ENCODE measurements at places on chromosomes 6 and 20.

DNA sequence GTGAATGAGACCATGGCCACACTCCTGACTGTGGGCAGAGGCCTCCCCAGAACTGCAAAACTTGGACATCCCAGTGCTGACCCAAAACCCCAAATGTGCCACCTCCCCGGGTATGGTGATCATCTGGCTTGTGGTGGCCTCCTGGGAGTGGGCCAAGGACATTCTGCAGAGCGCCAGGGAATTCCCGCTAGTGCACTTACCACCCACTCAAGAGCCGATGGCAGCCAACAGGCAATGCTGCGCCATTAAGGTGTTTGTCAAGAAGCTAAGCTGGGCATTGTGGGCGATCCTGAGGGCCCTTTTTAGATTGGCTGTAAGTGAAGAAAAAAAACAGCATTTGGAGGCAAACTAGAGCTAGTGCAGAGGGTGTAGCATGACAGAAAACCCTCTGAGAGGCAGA, 9.4 kb downstream of the MMP24 start:
- DNase-seq = no peak

GRCh38 chr6:22372922-22373321, 76.1 kb upstream of the PRL start:
- no peak for DNase-seq

DNA sequence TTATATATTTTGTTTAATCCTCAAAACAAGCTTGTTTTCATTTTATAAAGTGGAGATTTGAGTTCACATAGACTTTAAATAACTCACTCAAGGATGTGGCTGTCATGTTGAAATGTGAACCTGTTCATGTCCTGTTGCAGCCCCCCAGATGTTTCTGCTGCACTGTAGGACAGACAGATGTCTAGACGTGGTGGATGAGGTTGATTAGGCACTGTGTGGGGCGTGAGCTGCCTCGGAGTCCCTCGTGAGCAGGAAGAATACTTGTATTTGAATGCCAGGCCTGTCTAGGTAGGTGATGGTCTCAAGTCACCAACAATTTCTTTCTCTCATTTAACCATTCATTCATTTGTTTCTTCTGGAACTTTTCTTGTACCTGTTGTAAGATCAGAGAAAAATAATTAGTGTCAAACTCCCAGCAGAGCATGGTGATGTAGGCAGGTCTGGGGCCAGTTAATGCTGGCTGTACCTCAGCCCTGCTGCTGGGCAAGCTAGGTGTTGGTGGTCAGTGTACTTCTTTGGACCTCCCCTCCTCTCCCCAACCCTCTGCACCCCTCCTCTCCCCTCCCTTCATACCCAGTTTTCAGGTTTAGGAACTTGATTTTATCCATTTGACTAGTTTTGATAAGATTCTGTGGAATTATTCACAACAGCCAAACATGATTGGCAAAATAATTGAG, 34.0 kb downstream of the AFDN start:
- no peak for DNase-seq

- DNase-seq = no peak
Measured at GRCh38 chr6:16230953-16231352, 7.4 kb upstream of the GMPR start.

GRCh38 chr20:51634257-51634656, 91.7 kb upstream of the NFATC2 start:
- DNase-seq = no peak

DNA sequence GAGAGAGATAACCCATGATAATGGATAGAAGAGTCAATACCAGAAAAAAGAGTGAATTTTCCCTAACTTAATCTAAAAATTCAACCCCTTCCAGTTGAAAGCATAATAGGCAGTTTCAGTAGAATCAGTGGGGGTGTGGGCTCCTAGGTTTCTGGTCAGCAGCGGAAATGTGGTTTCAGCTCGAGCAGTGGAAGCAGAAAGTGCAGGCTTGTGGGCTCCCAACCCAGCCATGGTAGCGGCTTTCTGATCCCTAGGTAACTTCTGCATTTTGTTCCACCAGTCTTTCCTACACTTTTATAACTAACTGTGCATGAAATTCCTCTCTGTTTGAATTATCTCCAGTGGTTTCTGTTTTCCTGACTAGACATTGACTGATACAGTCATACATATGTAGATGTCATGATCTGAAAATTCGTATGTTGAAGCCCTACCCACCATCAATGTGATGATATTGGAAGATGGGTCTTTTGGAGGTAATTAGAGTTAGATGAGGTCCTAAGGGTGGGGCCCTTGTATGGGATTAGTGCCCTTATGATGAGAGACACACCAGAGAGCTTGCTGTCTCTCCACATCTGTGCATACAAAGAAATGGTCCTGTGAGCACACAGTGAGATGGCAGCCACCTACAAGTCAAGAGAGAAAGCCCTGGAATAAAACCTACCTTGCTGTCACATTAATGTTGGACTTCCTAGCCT, 6.5 kb upstream of the DDO start:
- no peak for DNase-seq

- no peak for DNase-seq
Measured at GRCh38 chr20:59414936-59415623, 114.7 kb downstream of the EDN3 start.

DNA sequence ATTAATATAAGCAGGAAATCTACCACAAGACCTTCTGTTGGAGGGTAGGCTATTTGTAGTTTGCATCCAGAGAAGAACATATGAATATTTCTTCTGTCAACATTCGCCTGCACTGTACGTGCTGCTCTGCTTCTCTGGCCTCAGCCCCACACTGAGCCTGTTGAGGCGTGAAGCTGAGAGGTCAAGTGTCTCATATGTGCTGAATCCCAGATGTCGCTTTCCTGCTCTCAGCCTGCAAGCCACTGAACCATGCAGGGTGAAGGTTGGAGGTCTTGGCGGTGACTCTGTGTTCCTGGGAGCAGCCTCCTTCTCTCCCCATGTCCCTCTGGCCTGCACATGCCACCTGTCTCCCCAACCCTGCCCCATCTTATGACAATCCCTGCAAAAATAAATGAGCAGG, 83.6 kb downstream of the TMEM170B start:
- no peak for DNase-seq

GRCh38 chr6:159467473-159468041, 225.5 kb downstream of the SOD2 start:
- no peak for DNase-seq

- no peak for DNase-seq
Measured at GRCh38 chr20:52171025-52171424, 20.6 kb downstream of the ZFP64 start.

GRCh38 chr20:4135385-4136077, 120.2 kb upstream of the RNF24 start:
- no peak for DNase-seq

DNA sequence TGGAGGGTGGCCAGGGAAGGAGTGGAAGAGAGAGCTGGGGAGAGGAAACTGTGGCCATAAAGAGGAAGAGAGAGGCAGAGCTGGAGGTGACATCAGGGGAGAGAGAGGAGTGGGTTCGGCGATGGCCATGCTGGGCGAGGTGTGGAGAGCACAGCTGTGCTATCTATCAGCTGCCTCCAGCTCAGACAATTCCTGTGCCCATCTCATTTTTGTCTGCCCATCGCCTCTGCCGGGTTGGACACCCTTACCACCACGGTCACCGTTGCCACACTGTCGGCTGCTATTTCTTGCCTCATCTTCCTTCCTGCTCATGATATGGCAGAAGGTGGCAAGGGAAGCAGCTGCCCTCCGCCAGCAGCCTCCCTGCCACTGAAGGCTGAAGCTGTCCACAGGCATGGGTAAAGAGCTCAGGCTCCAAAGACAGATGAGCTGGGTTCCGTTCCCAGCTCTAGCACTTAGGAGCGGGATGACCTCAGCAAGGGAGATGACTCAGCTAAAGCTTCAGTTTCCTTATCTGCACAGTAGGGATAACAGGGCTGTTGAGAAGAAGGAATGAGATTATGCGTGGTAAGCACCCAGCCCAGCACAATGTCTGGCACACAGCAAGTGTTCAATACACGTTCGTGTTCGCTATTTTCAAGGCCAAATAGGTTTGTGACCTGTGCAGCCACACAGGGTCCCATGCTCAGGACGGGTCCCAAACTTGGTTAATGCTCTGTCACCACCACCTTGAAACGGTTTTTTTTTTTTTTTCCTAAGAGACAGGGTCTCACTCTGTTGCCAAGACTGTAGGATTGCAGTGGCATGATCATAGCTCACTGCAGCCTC, 21.9 kb upstream of the TAF8 start:
- no peak for DNase-seq

DNA sequence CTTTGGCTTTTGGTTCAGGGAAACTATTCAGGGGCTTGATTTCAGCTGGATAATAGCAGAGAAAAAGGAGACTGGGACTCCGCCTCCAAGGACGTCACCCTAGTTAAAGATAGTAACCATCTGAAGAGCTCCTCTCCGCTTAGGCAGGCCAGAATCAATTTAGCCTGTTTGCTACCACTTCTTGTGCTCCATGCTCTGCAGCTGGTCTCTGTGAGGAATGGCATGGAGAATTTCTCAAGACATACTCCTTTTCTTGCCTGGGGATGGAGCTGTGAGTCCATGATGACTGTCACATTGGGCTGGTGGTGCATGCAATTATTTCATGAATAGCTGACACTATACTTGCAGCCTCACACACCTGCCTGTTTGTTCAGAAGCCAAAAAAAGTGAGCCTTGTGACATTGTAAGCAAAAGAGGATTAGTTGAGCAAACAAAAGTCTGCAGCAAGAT, 61.4 kb downstream of the TXLNB start:
- no peak for DNase-seq

GRCh38 chr6:91476000-91476399, 889.1 kb upstream of the MAP3K7 start:
- no peak for DNase-seq

GRCh38 chr6:168005796-168006195, 8.3 kb downstream of the KIF25 start:
- no peak for DNase-seq

GRCh38 chr20:57388953-57389694, 2.1 kb upstream of the RBM38 start:
- peak; percentile 51 for DNase-seq

GRCh38 chr6:35368038-35368887, 25.9 kb downstream of the PPARD start:
- no peak for DNase-seq

GRCh38 chr20:4782378-4782772, 60.7 kb downstream of the PRND start:
- DNase-seq = no peak

- no peak for DNase-seq
Measured at GRCh38 chr6:147366290-147366689, 142.2 kb upstream of the SAMD5 start.

- DNase-seq = no peak
Measured at GRCh38 chr6:128827675-128828464, 55.1 kb upstream of the LAMA2 start.

- no peak for DNase-seq
Measured at GRCh38 chr6:5865506-5866031, 141.2 kb downstream of the NRN1 start.

GRCh38 chr6:122388945-122389344, 10.5 kb upstream of the HSF2 start:
- DNase-seq = no peak

- DNase-seq = no peak
Measured at GRCh38 chr20:46820682-46821081, 74.0 kb upstream of the EYA2 start.

DNA sequence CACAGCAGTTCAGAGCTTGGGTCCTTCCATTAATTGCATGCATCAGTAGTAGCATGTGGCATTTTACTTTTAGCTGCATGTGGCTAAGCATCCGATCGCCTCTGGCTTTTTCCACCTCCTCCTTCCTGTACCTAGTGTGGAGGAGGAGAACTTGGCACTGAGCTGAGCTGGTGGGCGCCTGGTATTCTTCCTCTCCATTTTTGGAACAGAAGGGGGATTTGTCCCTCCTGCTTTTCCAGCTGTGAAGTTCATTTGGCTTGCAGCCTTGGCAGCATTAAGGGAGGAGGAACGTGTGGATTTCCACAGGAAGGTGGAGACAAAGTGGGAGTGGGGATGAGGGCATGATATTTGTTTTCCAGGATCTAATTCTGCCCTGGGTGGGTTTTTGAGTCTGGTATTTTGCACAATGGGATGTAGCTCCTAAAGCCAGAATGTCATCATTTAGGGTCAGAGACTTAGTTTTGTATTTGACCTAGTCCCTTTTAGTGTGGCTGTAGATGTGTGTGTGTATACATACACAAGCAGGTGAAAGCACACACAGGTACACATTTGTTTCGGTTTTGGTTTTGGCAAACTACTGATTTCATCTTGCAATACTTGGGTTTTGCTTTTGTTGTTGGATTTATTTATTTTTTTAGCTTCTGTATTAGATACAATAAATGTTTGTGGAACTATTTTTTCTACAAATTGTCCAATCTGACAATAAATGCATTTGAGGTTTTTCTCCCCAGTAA, 90.0 kb downstream of the SASH1 start:
- no peak for DNase-seq

GRCh38 chr6:150705392-150705791, 105.7 kb downstream of the PLEKHG1 start:
- no peak for DNase-seq

DNA sequence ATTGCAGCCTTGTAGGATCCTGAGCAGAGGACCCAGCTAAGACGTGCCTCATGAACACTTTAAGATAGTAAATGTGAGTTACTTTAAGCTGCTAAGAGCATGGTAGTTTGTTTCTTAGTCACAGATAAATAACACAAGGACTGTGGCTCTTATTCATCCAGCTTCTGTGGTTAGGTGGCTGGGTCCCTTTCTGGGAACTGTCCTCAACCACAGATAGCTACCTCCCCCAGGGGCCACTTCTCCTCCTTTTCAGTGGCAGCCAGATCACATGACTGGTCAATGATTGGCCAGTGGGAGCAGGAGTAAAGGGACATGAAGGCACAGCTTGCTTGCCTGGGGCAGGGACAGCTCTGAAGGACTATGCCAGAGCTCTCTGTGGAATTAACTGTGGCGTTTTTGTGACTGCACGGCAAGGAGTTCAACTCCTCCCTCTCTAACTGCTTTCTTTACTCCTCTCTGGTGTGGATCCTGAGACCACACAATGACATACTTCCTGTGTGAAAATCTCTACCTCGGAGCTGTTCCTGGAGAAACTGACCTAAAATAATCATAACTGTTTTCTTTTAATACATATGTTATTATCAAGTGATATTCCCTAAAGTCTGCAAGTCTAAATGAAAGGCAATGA, 76.5 kb downstream of the NRN1 start:
- no peak for DNase-seq

DNA sequence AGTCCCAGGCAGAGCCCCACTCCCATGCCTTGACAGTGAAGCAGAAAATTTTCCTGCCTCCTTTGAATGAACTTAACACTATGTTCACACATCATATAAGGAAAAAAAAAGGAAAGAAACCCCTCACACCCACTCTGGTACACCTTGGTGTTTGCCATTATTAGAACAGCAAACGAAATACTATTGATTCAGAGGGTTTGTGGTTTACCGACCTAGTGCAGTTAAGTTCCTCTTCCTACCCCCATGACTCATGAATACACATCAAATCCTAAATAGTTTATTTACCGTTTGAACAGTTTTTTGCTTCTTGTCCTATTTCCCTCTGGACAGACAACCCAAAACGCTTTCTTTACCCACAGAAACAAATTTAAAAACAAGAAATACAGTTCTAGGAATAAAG, 237.7 kb downstream of the FOXA2 start:
- no peak for DNase-seq

All from activated T-cell treated with anti-CD3 and anti-CD28 coated beads for 24 hours (primary cell).